Liver (tissue), 10 donors: ENCODE measurements at places on chromosomes 1 and 21. TPM values are rescaled to one million over a fixed set of nuclear protein-coding genes. Genes with fewer than 3 reads are reported as not detected.

MX2 gene
- total RNA-seq: 2.6 TPM

NASP gene
- 74.9 TPM for total RNA-seq

RAP1GAP gene
- total RNA-seq: 10.7 TPM

CYB5RL gene
- 4.5 TPM for total RNA-seq

- DNase-seq: no peak
These were observed 76.1 kb upstream of the C8B start for GRCh38 chr1:57041901-57042300.

GRCh38 chr1:71706029-71706671, 576.2 kb downstream of the NEGR1 start:
- no peak for DNase-seq

DNA sequence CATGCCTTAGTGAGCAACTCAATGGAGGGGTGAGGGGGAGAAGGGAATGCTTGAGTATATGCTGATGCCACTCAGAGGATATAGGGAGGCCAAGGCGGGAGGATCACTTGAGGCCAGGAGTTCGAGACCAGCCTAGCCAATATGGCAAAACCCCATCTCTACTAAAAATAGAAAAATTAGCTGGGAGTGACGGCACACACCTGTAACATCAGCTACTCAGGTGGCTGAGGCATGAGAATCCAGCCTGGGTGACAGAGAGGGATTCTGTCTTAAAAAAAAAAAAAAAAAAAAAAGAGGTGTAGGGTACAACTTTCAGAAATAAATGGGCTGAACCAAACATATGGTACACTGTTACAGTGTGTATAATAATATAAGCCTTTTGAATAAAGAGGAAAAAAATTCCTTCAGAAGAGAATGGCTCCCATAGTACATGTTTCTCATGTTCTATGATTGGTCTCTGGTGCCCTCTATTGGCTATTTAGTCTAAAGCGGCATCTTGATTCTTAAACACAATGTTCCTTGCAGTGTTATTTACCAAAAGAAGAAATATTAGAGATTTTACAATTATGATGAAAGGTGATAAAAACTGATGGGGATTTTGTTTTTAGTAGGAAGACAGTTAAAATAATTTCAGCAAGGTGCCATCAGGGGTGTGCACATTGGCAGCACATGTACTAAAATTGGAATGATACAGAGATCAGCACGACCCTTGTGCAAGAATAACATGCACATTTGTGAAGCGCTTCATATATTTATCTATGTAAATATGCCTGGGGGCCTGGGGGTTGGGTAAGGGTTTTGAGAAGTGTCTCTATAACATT, 109.8 kb downstream of the PATJ start:
- no peak for DNase-seq

GRCh38 chr1:147124266-147124665, 48.0 kb downstream of the PRKAB2 start:
- DNase-seq: no peak

- DNase-seq: no peak
These were observed 2.4 kb upstream of the FCGR2A start for GRCh38 chr1:161502641-161503393.

- no peak for DNase-seq
These were observed 408.0 kb upstream of the KAZN start for GRCh38 chr1:14190508-14190907.
